ENCODE measurements at places on chromosomes 7 and 10.

DNA sequence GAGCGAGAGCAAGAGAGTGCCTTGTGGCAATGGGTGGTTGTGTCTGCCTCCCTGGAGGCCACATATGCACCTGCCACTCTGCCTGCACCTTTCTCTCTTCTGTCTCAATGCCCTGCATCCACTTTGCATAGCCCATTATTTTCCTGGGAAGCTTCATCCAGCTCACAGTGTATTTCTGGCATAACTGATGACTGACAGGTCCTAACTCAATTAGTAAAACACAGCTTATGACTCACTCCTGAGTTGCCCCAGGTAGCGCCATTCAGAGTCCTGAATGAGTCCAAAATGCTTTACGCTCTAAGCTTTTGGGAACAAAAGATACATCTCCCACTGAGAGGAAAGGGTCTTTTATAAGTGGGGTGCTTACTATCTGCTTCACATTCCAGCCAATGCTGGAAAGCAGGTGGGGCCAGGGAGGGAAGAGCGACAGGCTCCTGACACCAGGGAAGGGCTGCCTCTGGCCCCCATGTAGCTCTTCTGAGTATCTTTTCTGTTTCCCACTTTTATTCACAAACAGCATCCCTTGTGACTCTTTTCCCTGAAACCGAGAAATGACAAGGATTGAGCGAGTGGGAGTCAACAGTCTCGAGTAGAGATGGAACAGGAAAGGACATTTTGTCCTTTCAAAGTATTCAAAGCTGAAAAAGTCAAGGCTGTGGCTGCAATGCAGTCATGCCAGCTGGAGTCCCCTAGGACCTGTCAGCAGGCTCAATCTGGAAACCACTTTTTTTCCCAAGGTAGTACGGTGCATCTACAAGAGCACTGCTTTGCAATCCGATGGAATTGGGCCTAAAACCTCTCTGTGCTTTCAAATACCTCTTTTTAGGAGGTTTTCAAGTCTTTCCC is 479.3 kb upstream of the PODXL start:
- peak; percentile 14 for DNase-seq

- no peak for DNase-seq
Measured at GRCh38 chr10:8876171-8876570, 821.7 kb downstream of the GATA3 start.

DNA sequence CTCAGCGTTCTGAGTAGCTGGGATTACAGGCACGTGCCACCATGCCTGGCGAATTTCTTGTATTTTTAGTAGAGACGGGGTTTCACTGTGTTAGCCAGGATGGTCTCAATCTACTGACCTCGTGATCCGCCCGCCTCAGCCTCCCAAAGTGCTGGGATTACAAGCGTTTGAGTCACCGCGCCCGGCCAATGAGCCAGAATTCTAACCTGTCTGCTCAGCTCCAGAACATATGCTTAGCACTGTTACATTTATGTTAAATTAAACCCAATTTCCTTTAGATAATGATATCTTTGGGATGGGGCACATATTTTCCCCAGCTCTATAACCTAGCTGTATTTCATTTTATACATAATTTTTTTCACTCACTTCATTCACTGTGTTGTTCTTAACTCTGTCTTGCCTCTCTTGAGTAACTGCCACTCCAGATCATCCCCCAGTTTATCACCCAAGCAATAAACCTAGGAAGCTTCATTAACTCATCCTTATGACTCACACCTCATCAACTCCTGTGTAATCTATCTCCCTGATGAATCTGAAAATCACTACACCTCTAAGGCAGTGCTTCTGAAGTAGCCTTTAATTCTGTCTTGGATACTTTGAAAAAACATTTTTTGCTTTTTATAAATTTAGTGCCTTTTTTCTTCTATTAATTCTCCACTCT is 559.7 kb upstream of the ZWINT start:
- no peak for DNase-seq

- no peak for DNase-seq
Measured at GRCh38 chr10:127259347-127259746, 63.0 kb upstream of the INSYN2A start.

- DNase-seq = no peak
Measured at GRCh38 chr10:132711613-132712121, 74.3 kb downstream of the NKX6-2 start.

DNA sequence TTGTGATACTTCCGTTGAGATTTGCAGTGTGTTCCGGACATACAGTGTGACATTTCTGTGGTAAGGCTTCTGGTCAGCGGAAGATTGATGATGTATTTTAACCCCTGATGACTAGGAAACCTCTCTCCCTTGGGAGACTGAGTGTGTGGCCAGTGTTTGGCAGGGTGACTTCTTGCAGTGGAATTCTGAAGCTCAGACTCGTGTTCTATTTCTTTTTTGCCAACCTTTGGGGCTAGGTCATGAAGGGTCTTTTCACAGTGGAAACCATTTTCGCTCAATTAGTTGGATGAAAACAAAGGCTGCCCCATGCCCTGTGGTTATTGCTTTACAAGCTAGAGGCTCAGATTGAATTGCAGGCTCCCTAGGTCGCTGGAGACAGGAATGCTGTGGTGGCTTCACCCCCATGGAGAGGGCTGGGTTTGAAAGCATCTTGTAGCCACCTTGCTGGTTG is 288.9 kb downstream of the BBS9 start:
- DNase-seq = no peak

DNA sequence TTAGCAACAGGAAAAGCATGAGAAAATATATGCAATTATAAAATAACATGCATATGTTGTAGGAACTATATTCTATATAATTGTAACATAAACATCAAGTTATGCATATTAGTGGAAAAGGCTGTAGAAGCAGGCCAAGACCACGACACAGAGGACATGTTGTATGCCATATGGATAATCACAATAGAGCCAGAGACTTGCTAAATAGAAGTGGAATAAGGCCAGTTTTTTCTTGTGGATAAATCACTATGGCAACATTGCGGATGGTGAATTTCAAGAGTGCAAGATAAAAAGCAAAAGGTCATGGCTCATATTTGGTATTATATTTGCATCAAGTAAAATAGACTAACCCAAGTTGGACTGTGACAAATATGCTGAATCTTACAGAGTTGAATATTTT is 93.0 kb downstream of the PCDH15 start:
- DNase-seq = no peak

DNA sequence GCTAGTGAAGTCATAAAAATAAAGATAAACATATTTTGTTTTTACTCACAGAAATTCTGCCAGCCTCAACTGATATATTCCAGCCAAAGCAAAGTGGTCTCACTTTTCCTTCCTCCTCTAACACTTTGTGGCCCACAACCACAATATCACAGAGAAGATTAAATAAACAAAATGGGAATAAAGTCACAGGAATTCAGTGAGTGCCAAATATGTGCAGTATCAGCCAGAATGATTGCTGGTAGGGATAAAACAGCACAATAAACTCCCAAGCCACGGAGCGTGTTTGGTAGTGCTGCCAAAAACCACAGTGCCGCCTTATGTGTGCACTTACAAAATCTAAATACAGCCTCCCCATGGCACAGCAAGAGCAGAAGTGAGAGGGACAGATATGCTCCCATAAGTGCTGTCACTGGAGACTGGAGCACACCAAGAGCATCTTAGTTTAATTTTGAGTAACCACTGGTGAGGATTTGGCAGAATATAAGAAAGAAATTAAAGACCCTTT is 155.8 kb downstream of the POM121L12 start:
- no peak for DNase-seq
